ENCODE measurements at places on chromosomes 1 and 21. TPM values are rescaled to one million over a fixed set of nuclear protein-coding genes. Genes with fewer than 3 reads are reported as not detected.
A peak's percentile ranks its signal among the peaks of the same experiment; 100 is the strongest.

Gene HSD11B1
- total RNA-seq: 17.6 TPM

Gene FCRL3
- 0.47 TPM for total RNA-seq

Gene RIT1
- total RNA-seq: 31.1 TPM

Gene NEK2
- total RNA-seq: 40.0 TPM

Gene GPR37L1
- 0.56 TPM for total RNA-seq

Gene TENT5C
- total RNA-seq: 67.3 TPM

DNA sequence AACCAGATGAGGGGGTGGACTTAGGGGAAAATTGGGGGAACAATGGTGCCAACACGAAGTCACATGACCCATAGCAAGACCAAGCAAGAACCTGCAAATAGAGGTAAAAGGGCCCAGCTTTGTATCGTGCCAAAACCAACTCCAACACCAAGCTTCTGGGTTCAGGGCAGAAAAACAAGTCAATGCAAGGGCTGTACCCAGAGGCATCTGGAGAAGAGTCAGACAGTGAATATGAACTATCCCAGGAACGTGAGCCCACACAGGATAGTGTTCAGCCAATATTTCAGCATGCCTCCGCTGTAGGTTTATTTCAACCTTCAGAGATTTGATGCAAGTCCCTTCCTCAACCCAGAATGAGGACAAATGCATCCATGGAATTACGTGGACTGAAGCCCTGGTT, 15.0 kb upstream of the ZMYM6 start:
- H3K27ac ChIP-seq: no peak overlapping the region
- no peaks in the 10 kb centered on the region for H3K36me3 ChIP-seq
- H3K4me1 ChIP-seq: no peaks in the 10 kb centered on the region
- H3K27me3 ChIP-seq: no peaks in the 10 kb centered on the region

GRCh38 chr1:202213361-202214088, 19.9 kb downstream of the LGR6 start:
- DNase-seq: no peak
- H3K27ac ChIP-seq: no peak overlapping the region

DNA sequence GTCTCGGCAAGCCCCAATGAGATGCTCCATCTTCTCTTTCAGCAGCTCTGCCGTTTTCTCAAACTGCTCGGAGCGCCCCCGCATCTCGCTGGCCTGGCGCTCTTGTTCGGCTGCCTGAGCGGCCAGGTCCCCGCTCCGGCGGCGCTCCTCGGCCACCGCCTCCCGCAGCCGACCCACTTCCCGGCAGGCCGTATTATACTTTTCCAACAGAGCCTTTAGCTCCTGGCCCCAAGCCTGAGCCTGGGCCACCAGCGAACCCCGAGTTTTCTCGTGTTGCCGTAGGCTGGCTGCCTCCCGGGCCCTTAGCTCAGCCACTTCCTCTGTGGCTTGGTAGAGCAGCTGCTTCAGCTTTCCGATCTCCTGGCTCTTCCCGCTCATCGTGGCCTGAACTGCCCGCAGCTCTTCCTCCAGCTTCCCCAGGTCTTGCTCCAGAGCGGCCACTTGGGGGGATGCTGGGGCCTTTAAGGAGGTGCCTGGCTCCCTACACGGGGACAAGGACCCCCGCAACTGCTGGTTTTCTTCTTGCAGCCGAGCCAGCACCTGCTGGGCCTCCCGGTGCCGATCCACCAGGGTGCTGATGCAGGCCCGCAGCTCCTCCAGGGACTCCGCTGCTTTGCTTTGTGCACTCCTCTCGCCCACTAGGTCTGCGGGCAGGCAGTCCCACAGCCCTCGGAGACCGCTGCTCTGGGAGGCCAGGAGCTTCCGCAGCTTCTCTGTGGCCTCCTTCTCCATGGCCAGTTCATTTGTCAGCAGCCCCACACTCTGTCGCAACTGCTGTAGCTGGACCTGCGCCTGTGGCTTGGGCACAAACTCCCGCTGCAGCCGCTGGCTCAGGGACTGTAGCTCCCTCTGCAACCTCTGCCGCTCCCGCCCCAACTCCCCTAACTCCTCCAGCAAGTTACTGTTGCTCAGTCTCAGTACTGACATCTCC, 13.4 kb upstream of the PIAS3 start:
- peaks cover 18% of the 10 kb centered on the region for H3K4me1 ChIP-seq
- H3K36me3 ChIP-seq: no peaks in the 10 kb centered on the region
- peak overlapping the region; percentile 43 for H3K4me3 ChIP-seq

GRCh38 chr1:62800281-62800680, 16.3 kb downstream of the ATG4C start:
- no peak overlapping the region for H3K27ac ChIP-seq
- no peak for DNase-seq
- no peaks in the 10 kb centered on the region for H3K27me3 ChIP-seq
- H3K4me3 ChIP-seq: no peak overlapping the region

DNA sequence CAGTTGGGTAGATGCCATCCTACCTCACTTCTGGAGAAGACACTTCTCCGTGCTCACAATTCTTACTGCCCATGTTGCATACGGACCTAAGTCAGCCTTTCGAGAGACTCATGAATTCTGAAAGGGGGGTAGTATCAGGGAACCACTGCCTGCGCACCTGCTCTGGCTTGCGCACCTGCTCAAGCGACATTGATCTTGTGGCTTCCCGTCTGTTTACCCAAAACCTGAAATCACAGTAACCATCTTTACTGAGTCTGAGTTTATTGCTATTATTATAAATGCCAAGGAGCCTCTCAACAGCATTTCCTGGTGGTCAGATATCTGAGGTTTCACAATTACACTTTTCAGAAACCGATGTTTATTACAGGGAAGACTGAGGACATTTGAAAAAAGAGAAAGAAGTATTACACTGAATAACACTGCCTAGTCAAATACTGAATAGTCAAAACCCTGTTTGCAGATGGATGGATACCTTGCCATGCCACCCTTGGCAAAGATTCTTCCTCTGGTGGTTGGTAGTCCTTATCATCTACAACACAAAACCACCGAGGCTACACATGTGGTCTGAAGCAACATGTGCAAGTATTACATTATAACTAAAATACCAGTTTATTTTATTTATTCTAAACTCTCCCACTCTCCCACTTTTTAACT, 208.7 kb downstream of the SIPA1L2 start:
- DNase-seq: no peak
- H3K36me3 ChIP-seq: no peaks in the 10 kb centered on the region
- H3K27me3 ChIP-seq: no peaks in the 10 kb centered on the region
- no peak overlapping the region for H3K4me3 ChIP-seq
- no peaks in the 10 kb centered on the region for H3K4me1 ChIP-seq

- H3K36me3 ChIP-seq: no peaks in the 10 kb centered on the region
- no peaks in the 10 kb centered on the region for H3K27me3 ChIP-seq
- H3K4me3 ChIP-seq: no peak overlapping the region
- DNase-seq: no peak
- H3K4me1 ChIP-seq: no peaks in the 10 kb centered on the region
- no peak overlapping the region for H3K27ac ChIP-seq
Observed at GRCh38 chr1:220316305-220316704, 44.1 kb upstream of the RAB3GAP2 start.

GRCh38 chr1:44962729-44963128, 23.7 kb downstream of the EIF2B3 start:
- no peak for DNase-seq
- no peaks in the 10 kb centered on the region for H3K4me1 ChIP-seq
- no peaks in the 10 kb centered on the region for H3K27me3 ChIP-seq
- no peaks in the 10 kb centered on the region for H3K36me3 ChIP-seq

- no peak overlapping the region for H3K27ac ChIP-seq
- H3K36me3 ChIP-seq: no peaks in the 10 kb centered on the region
- H3K4me3 ChIP-seq: no peak overlapping the region
- H3K4me1 ChIP-seq: no peaks in the 10 kb centered on the region
- no peak for DNase-seq
Observed at GRCh38 chr1:77047978-77048614, 171.1 kb downstream of the PIGK start.

DNA sequence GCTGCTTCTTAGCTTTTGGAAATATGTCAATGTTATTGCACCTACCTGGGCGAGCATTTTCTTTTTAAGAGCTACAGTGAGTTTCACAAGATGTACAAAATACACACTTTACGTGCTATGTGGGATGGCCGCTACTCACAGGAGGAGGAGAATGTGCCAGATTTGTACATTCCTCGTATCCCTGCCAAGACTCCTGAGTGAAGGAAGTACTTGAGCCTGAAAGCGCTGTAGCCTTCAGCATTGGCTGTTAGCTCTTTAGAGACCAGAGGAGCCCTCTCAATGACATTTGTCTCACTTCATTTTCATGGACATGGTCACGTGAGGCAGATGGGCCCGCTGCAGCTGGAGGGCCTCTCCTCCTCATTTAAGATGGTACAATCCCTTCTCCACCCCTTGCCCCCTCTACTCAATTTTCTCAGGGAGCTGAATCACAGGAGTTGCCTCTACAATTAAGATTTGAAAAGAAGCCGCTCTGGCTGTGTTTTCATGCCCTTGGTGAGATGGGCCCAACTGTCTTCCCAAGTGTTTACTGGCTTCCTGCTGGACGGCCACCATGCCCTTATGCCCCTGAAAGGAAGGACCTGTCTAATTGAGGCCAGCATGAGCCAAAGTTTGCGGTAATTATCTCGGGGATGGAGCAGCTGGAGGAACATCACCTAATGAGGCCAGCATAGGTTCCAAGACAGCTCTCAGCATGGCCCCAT, 442.6 kb downstream of the PRDM2 start:
- peaks cover 8% of the 10 kb centered on the region for H3K4me1 ChIP-seq
- H3K4me3 ChIP-seq: no peak overlapping the region
- H3K36me3 ChIP-seq: no peaks in the 10 kb centered on the region
- no peak for DNase-seq

- H3K4me3 ChIP-seq: no peak overlapping the region
- H3K27ac ChIP-seq: no peak overlapping the region
- no peak for DNase-seq
- H3K36me3 ChIP-seq: no peaks in the 10 kb centered on the region
Observed at GRCh38 chr1:47182676-47183235, 7.1 kb downstream of the PDZK1IP1 start.

- H3K27ac ChIP-seq: no peak overlapping the region
- DNase-seq: no peak
- H3K27me3 ChIP-seq: no peaks in the 10 kb centered on the region
- H3K4me3 ChIP-seq: no peak overlapping the region
Observed at GRCh38 chr21:30240661-30241060, 24.8 kb upstream of the CLDN8 start.

GRCh38 chr1:92079441-92079840, 704 bp upstream of the BTBD8 start:
- DNase-seq: no peak
- peak overlapping the region; percentile 71 for H3K4me3 ChIP-seq
- H3K27me3 ChIP-seq: no peaks in the 10 kb centered on the region
- no peaks in the 10 kb centered on the region for H3K4me1 ChIP-seq
- H3K27ac ChIP-seq: peak overlapping the region; percentile 83

All from testis (tissue), 5 donors.